ENCODE measurements at places on chromosomes 7 and 10.

- no peak for DNase-seq
These were observed 32.3 kb downstream of the PODXL start for GRCh38 chr7:131524115-131524514.

GRCh38 chr7:139683137-139683921, 94.5 kb downstream of the HIPK2 start:
- DNase-seq = no peak

DNA sequence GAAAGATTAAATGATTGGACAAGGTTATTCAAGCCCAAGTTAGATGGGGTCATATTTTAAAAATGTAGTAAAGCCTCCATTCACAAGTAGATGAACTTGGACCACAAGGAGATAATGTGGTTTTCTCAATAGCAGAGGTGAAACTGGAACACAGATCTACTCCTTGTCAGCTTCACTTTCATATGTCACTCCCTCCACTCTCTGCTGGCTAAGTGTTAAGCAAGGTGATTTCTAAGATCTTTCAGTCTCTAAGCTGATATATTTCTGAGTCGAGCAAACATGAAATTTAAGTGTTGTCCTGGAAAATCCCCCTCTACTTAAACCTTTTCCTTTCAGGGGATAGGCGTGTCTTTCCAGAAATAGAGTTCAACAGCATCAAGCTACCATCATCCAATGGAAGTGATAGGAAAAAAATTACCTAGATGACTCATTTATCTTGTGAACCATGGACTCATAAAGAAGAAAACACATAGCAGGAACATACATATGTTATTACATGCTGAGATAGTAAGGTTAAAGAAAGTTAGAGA, 275.0 kb downstream of the PTEN start:
- DNase-seq = no peak

DNA sequence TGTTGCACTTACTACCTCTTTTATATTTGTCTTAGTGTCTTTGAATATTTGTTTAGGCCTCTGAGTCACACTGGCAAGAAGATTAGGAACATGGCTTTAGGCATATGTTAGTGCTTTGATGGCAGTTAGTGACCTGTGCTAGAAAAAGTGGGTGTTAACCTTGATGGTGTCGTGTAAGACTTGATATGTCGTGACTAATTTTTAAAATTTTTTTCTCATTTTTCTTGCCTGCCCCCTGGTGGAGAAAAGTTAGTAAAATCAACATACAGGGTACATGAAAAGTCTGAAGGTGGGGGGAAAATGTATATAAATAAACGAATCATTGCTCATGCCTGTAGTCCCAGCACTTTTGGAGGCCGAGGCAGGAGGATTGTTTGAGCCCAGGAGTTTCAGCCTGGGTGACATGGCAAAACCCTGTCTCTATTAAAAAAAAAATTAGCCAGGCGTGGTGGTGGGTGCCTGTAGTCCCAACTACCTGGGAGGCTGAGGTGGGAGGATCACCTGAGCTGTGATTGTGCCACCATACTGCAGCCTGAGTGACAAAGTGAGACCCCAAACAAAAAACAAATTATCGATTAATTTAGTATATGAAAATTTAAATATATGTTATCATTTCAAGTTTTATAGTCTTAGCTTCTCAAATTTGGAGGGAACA, 44.6 kb downstream of the TAX1BP1 start:
- no peak for DNase-seq

DNA sequence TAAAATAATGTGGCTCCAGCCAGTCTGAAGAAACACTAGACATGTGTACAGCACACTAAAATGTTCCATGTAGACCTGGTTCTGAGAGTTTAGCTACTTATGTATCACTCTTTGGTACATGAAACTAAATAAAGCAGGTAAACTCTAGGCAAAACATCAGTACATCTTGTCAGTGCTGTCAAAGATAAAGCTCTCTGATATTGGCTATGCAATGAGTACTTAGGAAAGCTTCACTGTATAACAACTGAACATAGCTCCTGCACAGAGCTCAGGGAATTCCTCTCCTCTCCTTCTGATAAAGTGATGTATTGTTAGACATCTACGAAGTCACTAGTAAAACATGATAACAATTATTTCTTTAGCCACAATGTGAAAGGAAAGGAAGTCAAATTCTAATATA, 3.5 kb downstream of the LRRN3 start:
- DNase-seq = no peak

Data from midbrain (tissue), 1 donor.